ENCODE measurements at places on chromosomes 16 and 17.

DNA sequence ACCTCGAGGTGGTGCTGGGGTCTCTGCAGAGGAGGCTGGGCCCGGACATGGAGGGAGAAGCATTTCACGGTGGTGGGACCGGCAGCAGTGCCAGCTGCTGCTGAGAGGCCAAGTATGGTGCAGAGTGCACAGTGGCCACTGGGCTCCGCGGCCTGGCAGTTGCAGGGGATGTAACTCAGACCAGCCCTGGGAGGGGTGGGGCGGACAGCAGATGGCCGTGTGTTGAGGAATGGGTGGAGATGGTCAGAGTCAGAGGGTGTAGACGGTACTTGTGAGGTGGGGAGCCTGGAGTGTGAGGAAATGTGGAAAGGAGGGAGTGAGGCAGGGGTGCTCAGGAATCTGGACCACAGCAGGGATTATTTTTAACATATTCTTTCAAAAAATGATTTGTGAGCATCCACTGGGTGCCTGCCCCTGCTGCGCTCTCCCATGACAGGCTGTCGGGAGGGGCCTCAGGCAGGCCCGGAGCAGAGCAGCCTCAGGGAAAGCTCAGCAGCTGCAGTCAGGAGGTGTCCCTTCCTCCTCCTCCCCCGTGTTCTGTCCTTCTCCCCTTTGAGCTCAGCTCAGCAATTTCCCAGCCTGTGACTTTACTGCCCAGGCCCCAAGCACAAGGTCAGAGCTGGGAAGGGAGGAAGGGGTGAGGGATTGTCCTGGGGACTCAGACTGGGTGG lies 113.1 kb downstream of the RAP1GAP2 start:
- DNase-seq: no peak

GRCh38 chr17:63694229-63694949 lies 5.5 kb downstream of the LIMD2 start:
- DNase-seq: no peak

DNA sequence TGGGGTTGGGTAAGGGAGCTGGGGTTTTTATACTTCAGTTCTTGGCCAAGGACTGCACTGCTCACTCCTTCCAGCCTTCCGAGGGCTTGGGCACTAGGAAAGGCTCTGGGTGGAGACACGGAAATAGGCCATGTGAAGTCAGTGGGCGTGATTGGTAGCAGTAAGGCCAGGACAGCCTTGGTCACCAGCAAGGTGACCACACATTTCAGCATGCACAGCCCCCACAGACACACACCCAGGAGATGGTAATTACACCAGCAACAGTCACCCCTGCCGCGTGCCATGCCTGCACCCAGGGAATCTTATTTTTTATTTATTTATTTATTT lies 252.5 kb downstream of the SEC14L1 start:
- DNase-seq: no peak

GRCh38 chr17:65626451-65626850 lies 65.0 kb upstream of the AXIN2 start:
- DNase-seq: no peak

DNA sequence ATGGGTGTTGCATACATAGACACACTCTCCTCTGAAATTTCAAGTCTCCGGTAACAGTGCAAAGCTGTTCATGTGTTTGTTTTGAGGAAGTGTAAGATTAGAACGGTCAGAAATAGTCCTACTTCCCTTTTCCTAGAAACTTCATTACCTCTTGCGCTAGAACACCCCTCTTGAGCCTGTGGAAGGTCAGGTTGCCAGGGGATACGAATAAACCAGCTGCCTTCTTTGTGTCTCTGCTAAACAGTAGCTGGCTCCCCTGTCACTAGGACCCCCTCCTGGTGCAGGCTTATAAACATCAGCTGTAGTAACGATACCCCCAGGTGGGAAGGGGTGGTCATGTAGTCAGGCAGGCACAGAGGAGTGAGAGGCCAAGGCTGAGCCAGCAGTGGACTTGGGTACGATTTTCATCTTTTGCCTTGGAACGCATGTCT lies 113.4 kb upstream of the RCVRN start:
- no peak for DNase-seq

DNA sequence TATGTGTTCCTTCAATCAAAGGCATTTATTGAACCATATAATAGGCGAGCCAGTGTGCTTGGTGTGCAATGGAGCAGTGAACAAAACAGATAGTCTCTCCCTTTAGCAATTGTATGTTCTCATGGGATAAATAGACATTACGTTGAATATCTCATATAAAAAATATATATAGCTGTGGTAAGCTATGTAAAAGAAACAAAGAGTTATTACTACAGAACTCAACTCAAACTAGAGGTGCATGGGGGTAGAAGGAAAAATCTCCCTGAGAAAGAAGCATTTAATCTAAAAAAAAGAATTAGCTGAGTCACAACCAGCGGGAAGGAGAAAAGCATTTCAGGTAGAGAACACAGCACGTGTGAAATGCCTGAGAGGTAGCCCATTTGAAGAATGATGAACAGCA lies 919.3 kb downstream of the CDH11 start:
- no peak for DNase-seq

- DNase-seq: no peak
Measured at GRCh38 chr16:74954763-74955162, 30.2 kb downstream of the WDR59 start.

DNA sequence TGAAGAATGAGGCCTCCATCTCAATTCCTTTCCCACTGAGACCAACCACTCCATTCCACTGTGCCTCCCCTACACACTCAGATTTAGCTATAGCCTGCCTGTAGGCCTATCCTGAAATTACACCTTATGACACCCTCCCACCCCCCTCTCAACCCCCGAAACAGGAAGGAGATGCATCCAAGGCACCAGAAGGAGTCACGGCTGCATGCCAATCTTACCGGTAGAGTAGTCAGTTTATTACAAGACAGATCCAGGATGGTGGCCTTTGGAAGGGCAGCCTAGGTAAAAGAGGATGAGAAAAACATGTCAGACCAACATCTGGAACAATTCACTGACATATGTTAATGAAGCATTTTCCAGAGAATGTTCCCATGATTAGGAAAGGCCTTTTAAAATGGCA lies 2.6 kb downstream of the LRRC59 start:
- no peak for DNase-seq
